GM18507 (cell line): ENCODE measurements at places on chromosomes 1 and 21.

DNA sequence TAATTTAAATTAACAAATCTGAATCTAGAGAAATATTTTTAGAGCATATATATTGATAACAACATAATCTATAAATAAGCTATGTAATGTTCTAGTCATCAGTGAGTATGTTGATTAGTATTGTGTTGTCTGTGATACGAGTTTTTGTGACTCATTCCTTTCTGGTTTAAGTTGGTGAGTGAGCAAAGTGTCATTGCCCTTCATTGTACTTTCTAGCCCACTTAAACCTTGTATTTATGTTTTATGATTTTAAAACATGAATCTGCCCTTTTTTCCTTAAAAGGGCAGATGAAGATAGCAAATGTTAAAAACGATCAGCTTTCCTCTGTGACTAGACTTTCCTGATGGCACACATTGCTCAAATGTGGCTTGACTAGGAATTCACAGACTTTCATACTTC is 38.5 kb downstream of the MACO1 start:
- no peak for DNase-seq

DNA sequence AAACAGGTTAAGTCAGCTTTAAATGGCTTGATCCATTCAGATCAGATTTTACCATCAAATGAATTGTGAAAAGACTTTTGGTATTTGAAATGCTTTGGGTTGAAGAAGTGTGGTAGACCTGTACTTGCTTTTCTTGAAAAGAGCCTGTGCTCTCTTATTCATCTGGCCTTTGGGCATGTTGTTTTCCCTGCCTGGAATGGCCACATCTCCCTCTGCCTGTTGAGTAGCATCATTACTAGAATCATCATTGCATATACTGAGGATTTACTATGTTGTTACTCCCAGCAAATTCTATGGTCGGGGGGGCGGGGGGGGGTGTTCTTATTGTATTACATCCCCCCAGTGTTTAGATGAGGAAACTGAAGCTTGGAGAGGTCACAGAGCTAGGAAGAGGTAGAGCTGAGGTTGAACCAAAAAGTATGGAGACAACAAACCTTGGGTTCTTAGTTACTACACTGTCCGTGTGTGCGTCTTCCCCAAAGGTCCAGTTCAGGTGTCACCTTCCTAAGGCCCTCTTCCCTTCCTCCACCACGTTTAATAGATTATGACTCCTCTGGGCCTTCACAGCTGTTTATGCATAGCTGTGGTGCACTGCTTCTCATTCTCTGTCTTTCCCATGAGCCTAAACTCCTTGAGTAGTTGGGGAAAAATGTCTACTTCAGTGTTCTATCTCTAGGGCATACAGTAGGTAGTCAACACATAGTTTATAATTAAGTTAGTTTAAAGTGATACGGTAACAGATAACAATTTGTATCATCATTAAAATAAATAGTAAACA is 246.4 kb upstream of the HOOK1 start:
- DNase-seq = no peak

DNA sequence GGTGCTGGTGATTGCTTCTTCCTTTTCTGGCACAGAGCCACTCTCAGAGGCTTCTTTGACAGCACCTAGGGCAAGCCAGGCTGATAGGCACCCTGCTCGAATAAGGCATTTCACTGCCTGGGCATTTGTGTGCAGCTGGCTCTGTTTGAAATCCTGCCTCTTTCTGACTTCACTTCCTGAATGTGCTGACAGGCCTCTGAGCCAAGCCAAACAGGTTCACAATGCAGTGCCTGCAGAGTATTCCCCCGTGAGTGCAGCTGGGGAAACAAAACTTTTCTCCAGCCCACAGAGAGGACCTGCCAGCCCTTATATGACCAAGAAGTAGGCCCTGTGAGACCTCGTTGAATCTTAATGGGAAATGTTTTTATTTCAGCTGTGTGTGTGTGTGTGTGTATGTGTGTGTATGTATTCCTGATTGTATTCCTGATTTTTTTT is 10.4 kb downstream of the JUN start:
- DNase-seq = no peak

- DNase-seq = no peak
Observed at GRCh38 chr1:10833630-10834557, 37.4 kb upstream of the CASZ1 start.

GRCh38 chr1:36773827-36774541 is 260.3 kb downstream of the GRIK3 start:
- no peak for DNase-seq

- DNase-seq = no peak
Observed at GRCh38 chr1:202624781-202625108, 85.5 kb downstream of the SYT2 start.

GRCh38 chr1:29621826-29622435 is 385.6 kb downstream of the PTPRU start:
- DNase-seq = no peak

- DNase-seq = no peak
Observed at GRCh38 chr1:13965770-13966398, 265.9 kb downstream of the PRDM2 start.

DNA sequence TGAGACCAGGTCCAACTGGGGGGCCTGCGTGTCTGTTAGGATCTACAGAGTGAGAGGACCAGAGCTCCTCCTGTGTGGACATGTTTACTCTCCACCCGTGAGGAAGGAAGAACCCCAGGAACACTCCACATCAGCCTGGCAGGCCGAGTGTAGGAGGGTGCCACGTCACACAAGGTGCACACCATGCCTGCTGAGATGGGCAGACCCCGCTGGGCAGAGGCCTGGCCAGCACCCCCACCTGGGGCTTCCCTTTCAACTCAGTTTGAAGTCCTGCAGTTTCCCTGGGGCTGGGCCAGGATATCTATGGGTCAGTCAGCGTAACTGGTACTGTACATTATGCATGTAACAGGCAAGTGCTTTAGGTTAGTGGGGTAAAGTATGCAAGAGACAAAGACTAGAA is 30.1 kb upstream of the PCBP3 start:
- no peak for DNase-seq

DNA sequence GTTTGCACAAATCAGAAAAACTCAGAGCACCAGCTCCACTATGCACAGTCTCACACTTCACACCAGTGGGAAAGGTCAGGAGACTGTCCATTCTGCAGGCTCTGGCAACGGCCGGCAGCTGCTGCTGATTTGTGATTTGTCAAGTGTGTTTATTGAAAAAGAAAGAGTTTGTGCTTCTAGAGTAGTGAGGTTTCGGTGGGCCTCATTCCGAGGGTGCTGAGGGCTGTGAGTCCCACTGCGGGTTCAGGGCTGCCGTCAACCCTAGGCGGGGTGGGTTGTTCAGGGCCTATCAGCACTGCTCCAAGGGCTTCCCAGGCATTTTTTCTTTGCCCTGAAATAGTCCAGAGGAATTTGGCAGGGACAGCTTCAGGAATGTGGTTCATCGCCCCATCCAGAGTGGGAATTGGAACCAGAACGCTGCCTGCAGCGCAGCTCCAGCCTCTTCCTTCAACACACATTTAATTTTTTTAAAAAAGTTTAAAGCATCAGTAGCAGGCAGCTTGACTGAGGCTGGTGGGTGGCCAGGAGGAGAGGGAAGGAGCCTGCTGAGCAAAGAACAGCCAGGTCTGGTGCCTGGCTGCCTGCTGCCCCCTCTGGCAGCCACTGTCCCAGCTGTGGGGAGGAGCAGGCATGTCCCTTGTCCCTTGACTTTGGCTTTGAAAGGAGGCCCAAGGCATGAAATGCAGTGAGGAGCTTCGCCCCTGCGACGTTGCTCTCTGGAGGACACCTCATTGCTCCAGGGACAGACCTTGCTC is 19.7 kb downstream of the STUM start:
- DNase-seq = no peak

DNA sequence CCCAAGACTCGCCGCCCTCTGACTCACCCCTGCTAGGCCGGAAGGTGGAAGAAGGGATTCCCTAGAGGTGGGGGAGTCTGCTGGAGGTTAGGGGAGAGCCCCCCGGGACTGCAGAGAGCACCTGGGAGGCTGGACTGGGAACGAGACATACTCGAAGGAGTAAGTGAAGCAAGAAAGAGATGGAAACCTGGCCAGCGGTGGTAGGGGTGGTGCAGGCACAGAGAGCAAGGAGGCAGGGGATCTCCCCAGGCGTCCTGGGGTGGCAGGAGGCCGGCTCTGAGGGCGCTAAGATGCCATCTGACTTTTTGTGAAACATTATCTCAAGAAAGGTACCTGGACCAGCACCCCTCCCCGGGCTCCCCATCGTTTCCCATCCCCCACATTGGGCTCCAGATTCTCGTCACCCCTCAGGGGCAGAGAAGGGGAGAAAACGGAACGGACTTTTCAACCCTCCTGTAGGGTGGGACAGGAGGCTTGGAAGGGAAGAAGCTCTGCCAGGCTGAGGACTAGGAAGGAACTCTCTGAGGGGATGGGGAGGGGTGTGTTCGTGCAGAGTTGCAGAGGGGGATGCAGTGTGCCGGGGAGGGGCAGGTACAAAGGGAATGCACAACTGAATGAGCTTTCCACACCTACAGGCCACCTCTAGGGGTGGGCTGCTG is 708 bp downstream of the CHRNB2 start:
- DNase-seq = no peak

GRCh38 chr1:9070486-9070885 is 1.1 kb upstream of the SLC2A5 start:
- no peak for DNase-seq
